ENCODE measurements at places on chromosomes 7 and 10. TPM values are rescaled to one million over a fixed set of nuclear protein-coding genes. Genes with fewer than 3 reads are reported as not detected.

- no peak for DNase-seq
Observed at GRCh38 chr10:117662751-117663540, 120.4 kb downstream of the EMX2 start.

- no peak for DNase-seq
Observed at GRCh38 chr7:129401967-129402860, 32.0 kb upstream of the STRIP2 start.

GRCh38 chr7:117489430-117489829, 9.6 kb downstream of the CFTR start:
- no peak for DNase-seq

GRCh38 chr10:94299417-94299816, 63.3 kb downstream of the NOC3L start:
- DNase-seq, result peak; percentile 59

DNA sequence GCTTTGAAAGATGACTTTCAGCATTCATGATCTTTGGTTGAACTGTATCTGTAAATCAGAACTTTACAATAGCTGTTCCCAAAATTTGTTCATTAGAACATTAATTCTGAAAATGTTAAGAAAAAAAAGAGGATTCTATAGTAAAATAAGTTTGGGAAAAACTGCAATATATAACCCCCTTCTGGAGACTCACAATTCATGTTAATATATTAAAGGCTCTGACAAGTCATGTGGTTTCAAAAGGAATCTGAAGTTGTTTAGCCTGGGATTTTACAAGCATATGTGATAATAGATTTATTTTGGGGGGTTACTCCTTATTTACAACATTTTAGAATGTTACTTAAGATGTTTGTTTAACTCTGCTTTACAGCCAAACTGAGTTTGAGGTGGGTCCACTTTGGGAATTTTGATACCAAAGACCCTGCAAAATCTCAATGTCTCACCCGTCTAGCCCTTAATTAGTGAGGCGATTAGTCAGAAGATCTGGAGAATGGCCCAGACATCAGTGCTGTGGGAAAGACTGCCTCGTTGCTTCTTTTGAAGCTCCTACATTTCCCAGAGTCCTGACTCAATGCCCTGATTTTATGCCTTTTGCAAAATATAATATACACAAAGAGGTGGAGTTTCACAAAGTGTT, 40.0 kb downstream of the CDK1 start:
- DNase-seq, result no peak

DNA sequence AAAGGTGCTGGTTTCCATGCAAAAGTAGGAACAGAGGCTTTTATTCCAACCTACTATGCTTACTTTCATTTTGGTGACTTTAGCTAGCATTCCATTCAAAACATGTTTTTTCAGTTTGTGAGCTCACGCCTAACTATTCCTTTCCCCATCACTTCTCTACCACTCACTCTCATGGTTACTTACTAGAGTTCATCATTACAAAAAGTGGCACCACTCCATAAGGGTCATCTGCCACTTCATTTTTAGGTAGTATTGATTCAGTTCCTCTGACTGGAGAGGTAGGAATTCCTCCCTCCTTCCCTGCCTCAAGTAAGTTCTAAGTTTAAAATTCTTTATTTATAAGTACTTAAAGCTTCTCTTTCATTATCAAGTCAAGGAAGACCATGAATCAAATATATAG, 543.1 kb downstream of the HTR7 start:
- DNase-seq, result no peak

- no peak for DNase-seq
Observed at GRCh38 chr7:72435925-72436480, 23.9 kb upstream of the CALN1 start.

TAF3 gene
- total RNA-seq, result 4.8 TPM

DNA sequence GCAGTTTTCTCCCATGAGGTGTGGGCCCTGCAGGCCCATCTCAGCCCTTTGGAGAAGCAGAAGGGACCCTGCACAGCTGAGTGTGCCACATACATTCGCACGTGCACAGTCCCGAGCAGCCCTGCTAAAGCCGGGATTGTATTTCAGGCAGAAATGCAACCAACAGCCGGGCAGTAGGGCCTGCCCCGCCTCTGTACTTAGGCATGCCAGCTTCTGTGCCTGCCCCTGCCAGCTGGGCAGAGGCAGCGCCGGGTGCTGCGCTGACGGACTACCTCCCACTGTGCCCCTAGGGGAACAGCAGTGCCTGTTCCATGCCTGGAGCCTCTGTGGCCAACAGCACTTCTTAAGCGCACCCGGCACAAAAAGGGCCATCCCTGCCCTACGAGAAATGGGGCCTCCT, 170.3 kb downstream of the NEURL1 start:
- DNase-seq, result no peak

DNA sequence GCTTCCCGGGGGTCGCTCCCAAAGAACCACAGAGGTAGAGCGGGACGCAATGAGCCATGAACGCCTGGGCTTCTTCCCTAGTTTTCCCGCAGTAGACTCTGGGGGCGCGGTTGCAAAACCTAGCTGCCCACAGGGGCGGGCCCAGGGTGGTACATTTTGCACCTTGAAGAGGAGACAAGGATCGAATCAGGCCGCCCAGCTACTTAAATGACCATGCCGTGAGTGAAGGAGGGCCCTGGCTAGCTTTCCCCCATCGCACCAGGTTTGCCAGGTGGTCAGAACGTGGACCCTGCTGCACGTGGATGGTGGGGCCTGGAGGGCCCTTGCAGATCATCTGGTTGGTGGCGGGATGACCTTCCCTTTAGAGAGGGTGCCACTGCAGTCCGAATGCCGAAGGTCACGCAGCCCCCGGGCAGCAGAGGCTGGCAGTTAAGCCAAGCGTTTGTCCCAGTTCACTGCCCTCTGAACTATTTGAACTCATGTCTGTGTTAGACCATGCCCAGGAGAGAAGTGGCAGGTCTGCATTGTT, 604 bp upstream of the SHTN1 start:
- no peak for DNase-seq

NOS3 gene
- 3.1 TPM for total RNA-seq

- DNase-seq, result no peak
Observed at GRCh38 chr10:100033766-100034418, 24.1 kb upstream of the DNMBP start.

DNA sequence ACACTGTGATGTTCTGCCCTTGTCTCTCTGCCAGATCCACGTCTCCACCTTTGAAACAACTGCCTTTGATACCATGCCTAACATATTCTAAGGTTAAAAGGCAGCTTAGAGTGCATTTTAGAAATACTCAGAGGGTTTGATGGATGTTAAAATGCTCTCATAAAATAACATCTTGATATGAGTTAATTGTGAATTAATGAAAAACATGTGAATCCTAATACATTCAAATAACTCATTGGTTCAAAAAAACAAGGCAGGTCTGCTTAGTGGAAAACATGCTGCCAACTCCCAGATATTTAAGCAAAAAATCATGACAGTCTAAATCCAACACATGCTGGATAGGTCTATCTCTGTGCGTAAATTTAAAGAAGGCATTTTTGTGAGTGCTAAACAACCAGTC, 291.8 kb downstream of the AHR start:
- no peak for DNase-seq

GRCh38 chr10:53358536-53358935, 586.0 kb upstream of the MBL2 start:
- DNase-seq, result no peak

RARRES2 gene
- 0.38 TPM for total RNA-seq

DNA sequence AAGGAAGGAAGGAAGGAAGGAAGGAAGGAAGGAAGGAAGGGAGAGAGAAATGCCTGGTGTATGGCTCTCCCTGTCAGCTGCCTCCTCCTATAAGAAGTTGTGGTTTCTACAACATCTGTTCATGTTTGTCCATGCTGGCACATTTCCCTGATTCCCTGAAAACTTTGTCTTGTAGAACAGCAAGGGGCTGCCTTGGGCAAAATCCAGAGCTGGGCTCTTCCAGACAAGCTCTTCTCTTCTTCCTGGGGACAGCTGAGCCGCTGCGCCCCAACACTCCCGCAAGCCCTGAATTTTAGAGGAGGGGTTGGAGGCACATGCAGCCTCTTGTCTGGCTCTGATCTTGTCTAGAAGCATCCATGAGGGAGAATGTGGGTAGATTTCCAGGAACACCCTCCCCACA, 282.0 kb upstream of the ADARB2 start:
- no peak for DNase-seq

DNA sequence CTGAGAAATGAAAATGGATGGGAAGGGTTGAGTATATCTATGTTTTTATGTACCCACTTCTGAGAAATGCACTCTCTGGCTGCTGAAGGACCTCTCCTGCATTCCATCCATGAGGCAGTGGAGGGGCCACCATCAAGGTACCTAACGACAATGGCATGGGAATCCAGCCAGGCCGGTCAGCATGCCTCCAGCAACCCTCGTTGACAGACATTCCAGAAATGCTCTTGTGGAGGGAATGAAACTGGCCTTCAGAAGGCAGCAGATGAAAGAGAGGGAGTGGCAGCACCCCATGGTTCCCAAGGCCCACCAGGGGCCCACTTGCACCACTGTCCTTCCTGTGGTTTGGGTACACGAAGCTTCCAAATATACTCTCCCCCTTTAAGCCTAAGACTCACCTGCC, 269.0 kb downstream of the ARHGAP12 start:
- no peak for DNase-seq

DNA sequence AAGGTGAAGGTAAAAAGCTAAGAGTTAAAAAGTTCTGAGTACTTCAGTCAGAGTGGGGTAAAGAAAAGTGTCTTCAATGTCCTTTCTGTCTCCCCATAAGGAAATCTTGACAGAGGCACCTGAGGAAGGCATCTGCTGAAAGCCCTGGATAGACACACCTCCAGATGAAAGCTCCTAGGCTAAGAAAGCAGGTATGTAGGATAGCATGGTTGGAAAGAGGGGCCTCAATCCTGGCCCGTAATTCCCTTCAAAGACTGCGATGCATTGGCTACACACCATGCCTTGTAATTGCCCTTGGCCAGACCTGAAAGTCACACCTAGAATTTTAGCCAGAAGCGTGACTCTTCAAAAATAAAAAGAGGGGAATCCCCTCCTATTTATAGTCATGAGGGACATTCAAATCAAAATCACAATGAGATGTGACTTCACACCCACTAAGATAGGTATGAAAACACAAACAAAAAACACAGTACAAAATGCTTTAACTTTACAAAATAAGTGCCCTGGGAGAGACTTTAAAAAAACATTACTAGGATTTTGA, 809.7 kb downstream of the IPMK start:
- no peak for DNase-seq

DNA sequence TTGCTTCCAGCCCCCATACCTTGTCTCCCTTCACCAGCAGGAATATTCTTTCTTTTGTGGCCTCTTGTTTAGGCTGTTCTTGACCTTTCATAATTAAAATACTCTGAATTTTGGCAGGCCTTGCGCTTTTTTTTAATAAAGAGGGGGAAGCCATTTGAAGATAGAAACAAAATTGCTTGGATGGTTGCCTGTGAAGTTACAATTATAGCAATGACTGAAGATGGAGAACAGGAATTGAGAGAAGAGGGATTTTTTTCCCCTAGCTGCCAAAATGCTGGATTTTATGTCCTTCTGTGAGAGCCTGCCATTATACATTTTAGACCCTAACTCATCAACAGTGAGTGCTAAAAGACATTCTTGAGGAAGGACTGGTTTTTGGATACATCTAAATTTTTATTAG, 24.8 kb downstream of the FGFBP3 start:
- no peak for DNase-seq

DNA sequence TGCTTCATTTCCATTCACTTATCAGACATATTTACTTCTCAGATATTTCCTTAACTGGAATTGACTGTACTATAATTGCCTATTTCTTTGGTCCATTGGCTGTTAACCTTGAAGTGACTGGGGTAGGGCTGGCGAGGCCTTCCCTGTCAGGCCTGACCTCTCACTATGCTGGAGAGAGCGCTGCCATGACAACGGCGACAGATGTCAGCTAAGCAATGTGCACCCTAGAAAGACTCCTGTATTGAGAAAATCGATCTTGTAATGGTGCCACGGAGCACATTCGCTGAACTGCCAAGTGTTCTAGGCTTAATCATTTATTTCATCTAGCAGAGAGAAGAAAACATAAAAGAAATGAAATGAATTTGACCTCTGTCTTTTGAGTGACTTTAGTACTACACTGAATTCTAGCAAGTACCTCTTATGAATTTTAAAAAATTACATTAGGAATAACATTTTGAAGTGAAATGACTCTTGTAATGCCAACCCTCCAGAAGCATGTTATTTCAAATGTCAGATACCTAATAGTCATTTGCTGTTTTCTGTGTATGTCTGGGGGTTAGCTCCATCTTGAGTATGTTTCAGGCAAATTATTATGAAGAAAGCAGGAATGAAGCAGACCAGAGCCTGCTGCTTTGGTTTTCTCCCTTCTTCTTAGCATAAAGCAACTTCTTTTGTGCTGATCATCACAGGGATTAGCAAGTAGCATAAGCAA, 148.0 kb downstream of the SNX10 start:
- DNase-seq, result no peak

MALRD1 gene
- 0.08 TPM for total RNA-seq

PDLIM1 gene
- total RNA-seq, result 54.7 TPM

DNA sequence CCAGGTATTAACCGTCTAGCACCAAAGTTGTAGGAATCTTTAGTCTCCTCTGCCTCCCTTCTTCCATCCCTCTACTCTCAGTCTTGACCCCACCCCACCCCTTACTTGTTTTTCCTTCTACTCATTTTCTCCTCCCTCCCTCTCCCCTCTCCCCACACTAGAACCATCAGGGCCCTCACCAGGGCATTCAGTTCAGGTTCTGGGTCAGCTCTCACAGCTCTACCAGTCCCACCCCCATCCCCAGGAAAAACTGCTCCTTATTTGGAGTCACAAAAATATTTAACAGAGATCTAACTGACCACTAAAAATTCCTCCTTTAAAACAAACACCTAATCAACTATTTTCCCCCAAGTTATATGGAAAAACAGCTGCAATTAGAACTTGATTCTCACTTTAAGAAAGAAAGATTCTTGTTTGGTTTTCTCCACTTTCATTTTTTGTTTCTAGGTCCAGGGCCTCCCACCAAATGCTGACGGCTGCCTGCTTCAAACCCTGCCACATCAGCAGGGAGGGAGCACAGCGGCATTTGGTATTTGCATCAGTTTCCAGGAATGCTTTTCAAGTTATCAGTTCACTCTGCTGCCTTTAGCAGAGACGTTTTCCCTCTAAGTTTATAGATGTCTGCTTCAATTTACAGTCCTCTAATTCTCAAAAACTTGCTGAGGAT, 2.8 kb upstream of the COL1A2 start:
- DNase-seq, result no peak

ERVW-1 gene
- total RNA-seq, result not detected

DNA sequence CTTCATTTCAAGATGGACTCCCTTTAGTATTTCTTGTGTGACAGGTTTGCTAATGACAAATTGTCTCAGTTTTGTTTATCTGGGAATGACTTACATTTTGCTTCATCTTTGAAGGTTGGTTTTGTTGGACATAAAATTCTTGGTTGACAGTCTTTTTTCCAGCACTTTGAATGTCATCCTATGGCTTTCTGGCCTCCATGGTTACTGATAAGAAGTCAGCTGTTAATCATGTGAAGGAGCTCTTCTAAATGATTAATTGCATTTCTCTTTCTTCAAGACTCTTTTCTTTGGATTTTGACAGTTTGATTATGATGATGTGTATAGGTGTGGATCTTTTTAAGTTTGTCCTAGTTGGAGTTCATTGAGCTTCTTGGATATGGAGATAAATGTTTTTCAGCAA, 26.9 kb upstream of the HHEX start:
- no peak for DNase-seq
